ENCODE measurements at places on chromosomes 13 and 19. TPM values are rescaled to one million over a fixed set of nuclear protein-coding genes. Genes with fewer than 3 reads are reported as not detected.

DNA sequence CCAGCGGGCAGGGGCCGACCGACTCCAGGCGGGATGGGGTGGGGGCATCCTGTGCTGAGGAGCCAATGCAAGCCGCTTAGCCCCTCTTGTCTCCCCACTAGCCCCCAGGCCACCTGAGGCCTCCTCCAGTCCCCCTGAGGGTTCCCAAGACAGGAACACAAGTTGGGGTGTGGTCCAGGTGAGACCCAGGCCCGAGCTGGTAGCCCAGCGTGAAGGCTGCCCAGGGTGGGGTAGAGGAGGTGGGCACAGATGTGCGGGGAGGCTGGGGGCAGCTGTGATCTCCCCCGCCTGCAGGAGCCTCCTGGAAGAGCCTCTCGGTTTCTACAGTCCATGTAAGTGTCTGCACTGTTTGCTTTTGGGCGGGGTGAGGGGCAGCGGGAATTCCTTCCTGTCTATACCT is 10.4 kb downstream of the TLE6 start:
- 0 out of 2 replicates have a peak, but pooled peaks cover 3% of the 10 kb centered on the region for H3K4me1 ChIP-seq
- H3K4me3 ChIP-seq, result no peak overlapping the region
- H3K36me3 ChIP-seq, result no peaks in the 10 kb centered on the region

CDC42EP5 gene
- 8.6 TPM for total RNA-seq

DNA sequence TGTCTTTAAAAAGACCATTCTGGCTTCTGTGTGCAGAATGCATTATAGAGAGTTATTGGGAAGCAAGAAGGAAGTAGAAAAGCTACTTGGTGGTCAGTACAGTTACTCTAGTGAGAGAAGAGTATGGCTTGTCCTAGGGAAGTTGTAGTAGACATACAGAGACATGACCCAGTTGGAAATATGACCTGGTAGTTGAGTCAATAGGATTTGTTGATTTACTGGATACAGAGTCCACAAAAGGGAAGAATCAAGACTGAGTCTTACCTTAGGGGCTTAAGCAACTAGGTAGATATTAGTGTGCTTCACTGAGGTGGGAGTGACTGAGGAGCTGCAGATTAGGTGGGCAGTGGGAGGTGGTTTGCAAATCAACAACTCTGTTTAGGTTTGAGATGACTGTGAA is 48.8 kb downstream of the RASL11A start:
- H3K4me3 ChIP-seq, result no peak overlapping the region
- no peak overlapping the region for H3K27ac ChIP-seq
- H3K27me3 ChIP-seq, result no peaks in the 10 kb centered on the region
- DNase-seq, result no peak

GRCh38 chr13:52905701-52906100 is 57.3 kb upstream of the PCDH8 start:
- no peak overlapping the region for H3K4me3 ChIP-seq
- no peaks in the 10 kb centered on the region for H3K36me3 ChIP-seq
- DNase-seq, result no peak
- H3K27me3 ChIP-seq, result no peaks in the 10 kb centered on the region
- H3K27ac ChIP-seq, result no peak overlapping the region
- H3K4me1 ChIP-seq, result no peaks in the 10 kb centered on the region

DHX34 gene
- total RNA-seq, result 28.7 TPM

DNA sequence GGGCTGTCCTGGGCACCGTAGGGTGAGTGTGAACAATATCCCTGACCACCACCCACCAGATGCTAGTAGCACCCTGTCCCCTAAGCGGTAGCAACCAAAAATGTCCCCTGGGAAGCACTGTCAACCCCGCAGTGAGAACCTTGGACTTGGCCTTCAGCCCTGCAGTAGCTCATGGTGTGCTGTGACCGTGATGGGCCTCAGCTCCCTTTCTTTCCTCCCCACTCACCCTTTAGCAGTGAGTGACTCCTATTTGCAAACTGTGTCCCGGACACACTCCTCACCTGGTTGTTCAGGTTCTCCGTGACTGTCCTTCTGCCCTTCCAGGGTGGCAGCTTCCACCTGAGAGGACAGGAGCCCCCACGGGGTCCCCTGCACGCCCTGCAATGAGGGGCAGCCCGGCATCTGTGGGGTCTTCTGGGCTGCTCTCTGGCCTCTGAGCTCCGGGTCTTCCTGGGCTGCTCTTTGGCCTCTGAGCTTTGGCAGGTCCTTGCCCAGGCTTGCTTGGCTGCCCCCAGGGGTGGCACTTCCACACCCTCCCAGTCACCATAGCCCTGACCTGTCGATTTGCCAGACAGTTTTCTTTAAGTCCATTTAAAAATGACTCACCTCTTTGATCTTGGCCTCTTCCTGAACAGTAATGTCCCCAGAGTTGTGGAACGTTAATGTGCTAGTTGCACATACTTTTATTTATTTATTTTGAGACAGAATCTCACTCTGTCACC is 3.8 kb downstream of the KDM4B start:
- no peak overlapping the region for H3K27ac ChIP-seq
- no peaks in the 10 kb centered on the region for H3K27me3 ChIP-seq
- H3K4me1 ChIP-seq, result peaks cover 15% of the 10 kb centered on the region
- DNase-seq, result no peak
- H3K36me3 ChIP-seq, result peaks cover 1% of the 10 kb centered on the region

- no peak overlapping the region for H3K27ac ChIP-seq
- no peak for DNase-seq
- no peaks in the 10 kb centered on the region for H3K27me3 ChIP-seq
- no peak overlapping the region for H3K4me3 ChIP-seq
Observed at GRCh38 chr19:2140138-2140569, 11.2 kb downstream of the AP3D1 start.

COX7A1 gene
- not detected for total RNA-seq

STOML3 gene
- 0.16 TPM for total RNA-seq

DNA sequence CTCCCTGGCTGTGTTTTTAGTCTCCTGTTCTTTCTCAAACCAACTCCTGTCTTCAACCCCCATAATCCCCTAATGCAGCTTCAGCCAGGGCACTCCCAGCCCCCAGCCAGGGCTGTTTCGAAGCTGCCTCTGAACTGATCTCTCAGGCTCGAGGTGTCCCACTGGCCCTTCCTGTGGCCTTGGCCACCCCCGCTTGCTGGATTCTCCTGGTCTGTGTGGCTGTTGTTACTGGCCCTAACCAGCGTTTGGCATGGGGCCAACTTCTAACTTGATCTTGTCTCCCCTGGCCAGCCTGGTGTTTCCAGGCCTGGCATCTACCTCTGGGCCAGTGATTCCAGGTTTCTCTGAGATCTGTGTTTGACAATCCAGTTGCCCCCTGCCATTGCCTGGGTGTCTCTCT is 11.0 kb downstream of the XAB2 start:
- no peak overlapping the region for H3K4me3 ChIP-seq
- H3K27me3 ChIP-seq, result no peaks in the 10 kb centered on the region
- DNase-seq, result no peak
- no peaks in the 10 kb centered on the region for H3K36me3 ChIP-seq
- H3K27ac ChIP-seq, result peak overlapping the region; percentile 36
- no peaks in the 10 kb centered on the region for H3K4me1 ChIP-seq

AMER2 gene
- total RNA-seq, result not detected

- H3K27ac ChIP-seq, result no peak overlapping the region
- H3K4me1 ChIP-seq, result peaks cover 30% of the 10 kb centered on the region
- H3K27me3 ChIP-seq, result no peaks in the 10 kb centered on the region
- H3K4me3 ChIP-seq, result no peak overlapping the region
- no peak for DNase-seq
- H3K36me3 ChIP-seq, result no peaks in the 10 kb centered on the region
Observed at GRCh38 chr19:1290703-1291651, 5.3 kb downstream of the EFNA2 start.

- no peaks in the 10 kb centered on the region for H3K27me3 ChIP-seq
- H3K27ac ChIP-seq, result no peak overlapping the region
- H3K4me1 ChIP-seq, result 0 out of 2 replicates have a peak, but pooled peaks cover 4% of the 10 kb centered on the region
- no peaks in the 10 kb centered on the region for H3K36me3 ChIP-seq
Observed at GRCh38 chr13:99489028-99489427, 12.2 kb upstream of the TM9SF2 start.

DNA sequence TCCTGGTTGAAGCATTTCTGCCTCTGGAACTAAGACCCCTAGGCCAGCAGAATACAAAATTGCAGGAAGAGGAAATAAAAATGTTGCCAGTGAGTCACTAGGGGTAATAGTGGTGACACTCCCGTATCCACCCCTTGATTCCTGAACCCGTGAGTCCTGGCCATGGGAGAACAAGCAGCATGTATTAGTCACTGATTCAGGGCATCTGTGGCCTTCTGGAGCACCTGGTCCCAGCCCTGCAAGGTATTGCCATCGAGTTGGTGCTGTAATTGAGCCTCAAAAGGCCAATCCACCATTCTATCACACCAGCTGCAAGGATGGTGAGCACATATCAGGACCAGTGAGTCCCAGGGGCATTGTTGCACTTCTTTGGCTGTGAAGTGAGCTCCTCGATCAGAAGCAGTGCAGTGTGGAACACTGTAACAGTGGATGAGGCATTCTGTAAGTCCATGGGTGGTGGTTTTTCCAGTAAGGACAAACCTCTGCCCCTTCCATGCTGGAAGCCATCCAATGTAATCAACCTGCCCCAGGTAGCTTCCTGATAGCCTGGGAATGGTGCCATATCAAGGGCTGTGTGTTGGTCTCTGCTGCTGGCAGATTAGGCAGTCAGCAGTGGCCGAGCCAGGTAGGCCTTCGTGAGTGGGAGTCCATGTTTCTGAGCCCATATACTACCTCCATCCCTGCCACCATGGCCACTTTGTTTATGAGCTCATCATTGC is 39.6 kb downstream of the C1QTNF9 start:
- no peaks in the 10 kb centered on the region for H3K27me3 ChIP-seq
- no peak overlapping the region for H3K4me3 ChIP-seq
- no peaks in the 10 kb centered on the region for H3K4me1 ChIP-seq
- no peak for DNase-seq
- no peaks in the 10 kb centered on the region for H3K36me3 ChIP-seq
- no peak overlapping the region for H3K27ac ChIP-seq

DNA sequence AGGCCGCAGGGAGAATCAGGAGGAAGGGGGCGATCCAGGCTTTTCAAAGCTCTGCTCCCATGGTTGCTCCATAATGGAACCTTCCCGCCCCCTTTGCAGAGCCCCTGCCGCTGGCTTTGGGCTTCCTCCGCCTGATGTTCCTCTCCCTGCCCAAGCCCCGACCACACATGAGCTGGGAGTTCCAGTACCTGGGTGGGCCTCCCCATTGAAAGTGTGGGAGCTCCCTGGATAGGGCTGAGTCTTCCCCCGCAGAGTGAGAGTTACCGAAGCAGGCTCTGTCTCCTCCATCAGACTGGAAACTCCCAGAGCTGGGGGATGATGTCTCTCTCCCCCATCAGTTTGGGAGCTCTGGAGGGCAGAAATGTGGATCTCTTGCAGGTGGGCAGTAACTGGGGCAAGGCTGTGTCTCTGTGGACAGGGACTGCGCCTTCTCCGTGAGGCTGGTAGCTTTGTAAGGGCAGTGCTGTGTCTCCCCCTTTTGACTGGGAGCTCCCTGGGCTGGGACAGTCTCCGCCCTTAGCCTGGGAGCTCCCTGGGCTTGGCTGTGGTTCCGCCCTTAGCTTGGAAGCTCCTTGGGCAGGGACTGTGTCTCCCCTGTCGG is 722 bp downstream of the DCAF15 start:
- 0 out of 2 replicates have a peak, but pooled peaks cover 6% of the 10 kb centered on the region for H3K4me1 ChIP-seq
- no peak for DNase-seq
- no peaks in the 10 kb centered on the region for H3K27me3 ChIP-seq
- peak overlapping the region; percentile 90 for H3K4me3 ChIP-seq
- H3K27ac ChIP-seq, result peak overlapping the region; percentile 42

GRCh38 chr19:30086916-30087315 is 144.9 kb downstream of the URI1 start:
- H3K27ac ChIP-seq, result no peak overlapping the region
- peaks cover 1% of the 10 kb centered on the region for H3K27me3 ChIP-seq
- no peak for DNase-seq
- no peaks in the 10 kb centered on the region for H3K36me3 ChIP-seq
- H3K4me3 ChIP-seq, result no peak overlapping the region
- H3K4me1 ChIP-seq, result no peaks in the 10 kb centered on the region

ZNF837 gene
- 2.2 TPM for total RNA-seq

DNA sequence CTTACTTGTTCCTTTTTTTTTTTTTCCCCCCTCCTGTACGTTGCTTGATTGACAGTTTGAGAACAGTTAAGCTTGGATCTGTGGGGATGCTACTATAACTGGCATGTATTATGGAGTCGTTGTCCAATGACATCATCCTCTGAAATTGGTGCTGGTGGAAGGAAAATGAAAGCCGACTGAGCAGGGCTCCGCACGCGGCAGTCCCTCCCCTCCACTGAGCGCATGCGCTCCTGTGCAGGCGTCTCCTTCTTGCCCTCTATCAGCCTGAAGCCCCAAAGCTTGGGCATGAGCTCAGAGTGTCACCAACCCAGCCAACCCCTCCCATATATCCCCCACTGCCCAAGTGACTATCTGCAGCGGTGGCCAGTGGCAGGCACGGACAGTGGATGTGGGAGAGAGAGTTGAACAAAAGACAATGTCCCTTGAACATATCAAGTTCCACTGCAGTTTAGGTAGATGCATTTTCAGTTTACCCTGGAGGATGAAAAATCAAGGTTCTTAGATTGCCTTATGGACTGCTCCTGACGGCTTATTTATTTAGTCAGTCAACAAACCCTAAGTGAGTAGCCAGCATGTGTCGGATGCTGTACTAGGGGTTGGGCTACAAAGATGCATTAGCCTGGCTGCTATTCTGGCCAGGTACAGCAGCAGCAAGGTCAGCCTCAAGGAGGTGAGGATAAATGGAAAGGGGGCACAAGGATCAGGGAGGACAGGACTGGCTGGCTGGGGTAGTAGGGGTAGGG is 20.8 kb downstream of the MBNL2 start:
- no peak overlapping the region for H3K4me3 ChIP-seq
- H3K4me1 ChIP-seq, result peaks cover 44% of the 10 kb centered on the region
- no peaks in the 10 kb centered on the region for H3K27me3 ChIP-seq
- H3K36me3 ChIP-seq, result 0 out of 2 replicates have a peak, but pooled peaks cover 7% of the 10 kb centered on the region

GRCh38 chr19:16296713-16297112 is 27.9 kb upstream of the KLF2 start:
- H3K36me3 ChIP-seq, result no peaks in the 10 kb centered on the region
- no peak overlapping the region for H3K4me3 ChIP-seq
- peaks cover 7% of the 10 kb centered on the region for H3K4me1 ChIP-seq
- DNase-seq, result no peak
